Body of pancreas (tissue), 4 donors: ENCODE measurements at places on chromosomes 11 and 22. TPM values are rescaled to one million over a fixed set of nuclear protein-coding genes. Genes with fewer than 3 reads are reported as not detected.

The PRRG4 gene
- 5.7 TPM for total RNA-seq

DNA sequence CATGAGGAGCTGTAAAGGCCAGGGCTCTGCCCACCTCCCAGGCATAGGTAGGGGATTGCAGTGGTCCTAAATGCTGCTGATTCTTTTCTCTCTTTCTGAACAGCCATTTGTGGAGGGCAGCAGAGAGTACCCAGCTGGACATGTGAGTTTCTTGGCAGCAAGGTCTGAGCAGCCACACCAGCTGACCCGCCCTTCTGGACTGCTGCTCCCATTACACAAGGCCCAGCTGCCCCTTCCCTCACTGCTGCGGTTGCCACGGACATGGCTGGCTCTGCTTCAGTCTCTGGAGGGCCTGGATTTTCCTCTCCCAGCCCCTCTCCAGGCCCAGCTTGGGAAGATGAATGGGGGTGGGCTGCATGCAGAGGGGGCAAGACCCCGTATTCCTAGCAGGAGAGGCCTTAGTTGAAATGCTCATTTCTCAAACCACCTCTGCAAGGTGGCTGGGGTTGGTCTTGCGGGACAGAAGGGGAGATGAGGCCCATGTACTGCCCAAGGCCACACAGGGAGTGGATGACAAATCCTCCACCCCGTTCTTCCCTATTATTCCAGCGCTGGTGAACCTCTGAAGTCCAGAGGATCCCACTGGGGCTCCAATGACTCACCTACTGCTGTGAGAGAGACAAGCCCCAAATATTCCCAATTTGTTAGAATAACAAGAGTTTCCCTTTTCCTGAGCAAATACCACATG is 4.6 kb downstream of the LGALS12 start:
- no peaks in the 10 kb centered on the region for H3K27me3 ChIP-seq
- no peaks in the 10 kb centered on the region for H3K36me3 ChIP-seq
- no peak for DNase-seq
- H3K4me1 ChIP-seq: peaks cover 15% of the 10 kb centered on the region
- H3K4me3 ChIP-seq: no peak overlapping the region

- no peaks in the 10 kb centered on the region for H3K36me3 ChIP-seq
- DNase-seq: no peak
- no peaks in the 10 kb centered on the region for H3K4me1 ChIP-seq
- no peaks in the 10 kb centered on the region for H3K27me3 ChIP-seq
These were observed 14.5 kb upstream of the BBOX1 start for GRCh38 chr11:27025957-27026733.

The C11orf97 gene
- total RNA-seq: not detected

The ADSL gene
- 49.0 TPM for total RNA-seq

- H3K4me3 ChIP-seq: no peak overlapping the region
- no peak for DNase-seq
- no peaks in the 10 kb centered on the region for H3K4me1 ChIP-seq
- H3K27me3 ChIP-seq: no peaks in the 10 kb centered on the region
- no peak overlapping the region for H3K27ac ChIP-seq
- peaks cover 31% of the 10 kb centered on the region for H3K36me3 ChIP-seq
These were observed 24.3 kb upstream of the ADSL start for GRCh38 chr22:40322021-40322420.

The TLCD5 gene
- total RNA-seq: 3.1 TPM

The ARHGAP20 gene
- total RNA-seq: 1.3 TPM

- H3K27ac ChIP-seq: no peak overlapping the region
- H3K4me3 ChIP-seq: no peak overlapping the region
- H3K36me3 ChIP-seq: no peaks in the 10 kb centered on the region
These were observed 154.6 kb upstream of the TRPC6 start for GRCh38 chr11:101738452-101738851.
